ENCODE measurements at places on chromosomes 2 and 18. TPM values are rescaled to one million over a fixed set of nuclear protein-coding genes. Genes with fewer than 3 reads are reported as not detected.

CD8A gene
- total RNA-seq: 0.63 TPM

DNA sequence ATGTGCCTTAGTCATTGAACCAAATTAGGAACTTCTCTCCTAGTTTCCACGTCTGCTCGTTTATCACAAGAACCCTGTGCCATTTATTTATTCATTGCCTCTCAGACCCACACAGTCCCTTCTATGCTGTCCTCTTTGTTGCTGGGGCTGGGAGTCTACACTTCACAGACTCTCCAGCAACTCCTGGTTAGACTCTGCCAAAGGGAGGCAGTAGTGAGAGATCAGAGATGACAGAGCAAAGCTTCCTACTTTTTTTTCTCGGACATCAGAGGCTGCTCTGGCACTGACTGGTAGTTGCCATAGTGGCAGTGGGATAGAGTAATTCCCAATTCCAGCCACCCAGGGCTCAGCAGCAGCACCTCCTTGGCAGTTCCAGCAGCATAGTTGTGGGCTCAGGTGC lies 277.5 kb downstream of the BCL11A start:
- DNase-seq: no peak

- DNase-seq: no peak
Observed at GRCh38 chr2:239584986-239585385, 184.2 kb upstream of the HDAC4 start.

RPRM gene
- not detected for total RNA-seq

DNA sequence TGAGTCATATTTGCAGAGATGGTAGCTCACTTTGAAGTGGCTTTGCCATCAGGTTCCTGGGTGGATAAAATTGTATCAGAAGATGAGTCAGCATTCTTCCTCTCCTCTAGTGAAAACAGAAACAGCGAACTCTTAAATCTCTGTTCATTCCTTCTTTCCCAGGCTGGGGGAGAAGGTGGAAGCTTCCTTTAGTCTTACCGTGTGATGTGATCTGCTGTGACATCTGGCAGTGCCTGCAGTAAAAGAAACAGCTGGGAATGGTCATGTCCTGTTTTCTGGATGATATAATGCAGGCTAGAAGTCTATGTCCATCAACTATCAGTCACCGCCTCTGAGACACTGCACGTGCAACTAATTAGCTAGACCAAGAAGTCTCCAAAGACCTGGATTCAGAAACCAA lies 171.6 kb downstream of the VAPA start:
- DNase-seq: no peak

TCF7L1 gene
- 7.0 TPM for total RNA-seq

GRCh38 chr2:149573760-149574159 lies 13.8 kb downstream of the MMADHC start:
- no peak for DNase-seq

GRCh38 chr2:23293731-23294130 lies 91.2 kb upstream of the KLHL29 start:
- DNase-seq: no peak

- DNase-seq: no peak
Observed at GRCh38 chr2:192675681-192676080, 480.9 kb upstream of the TMEFF2 start.

SATB2 gene
- 1.1 TPM for total RNA-seq
